ENCODE measurements at places on chromosomes 7 and 10.

DNA sequence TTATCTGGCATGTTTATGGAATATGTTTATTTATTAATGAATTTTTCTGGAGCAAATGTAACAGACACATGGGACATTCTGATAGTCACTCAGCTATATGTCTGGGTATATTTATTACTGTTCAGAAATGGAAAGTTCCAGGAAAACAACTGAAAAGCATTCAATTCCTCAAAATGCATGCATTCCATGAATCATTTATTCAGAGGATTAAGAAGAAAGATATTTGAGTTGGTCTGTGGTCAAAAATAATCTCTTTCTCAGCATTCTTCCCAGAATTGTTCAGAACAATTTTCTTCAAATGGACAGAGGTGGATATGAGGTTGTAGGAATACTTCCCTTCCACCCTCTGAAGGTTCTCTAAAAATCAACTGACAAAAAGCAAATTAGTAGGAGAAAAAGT, 97.6 kb upstream of the ITGB1 start:
- DNase-seq = no peak

GRCh38 chr7:26090927-26091519, 61.0 kb upstream of the NFE2L3 start:
- DNase-seq = peak; percentile 42

- no peak for DNase-seq
Measured at GRCh38 chr10:109106604-109107003, 816.7 kb downstream of the XPNPEP1 start.

DNA sequence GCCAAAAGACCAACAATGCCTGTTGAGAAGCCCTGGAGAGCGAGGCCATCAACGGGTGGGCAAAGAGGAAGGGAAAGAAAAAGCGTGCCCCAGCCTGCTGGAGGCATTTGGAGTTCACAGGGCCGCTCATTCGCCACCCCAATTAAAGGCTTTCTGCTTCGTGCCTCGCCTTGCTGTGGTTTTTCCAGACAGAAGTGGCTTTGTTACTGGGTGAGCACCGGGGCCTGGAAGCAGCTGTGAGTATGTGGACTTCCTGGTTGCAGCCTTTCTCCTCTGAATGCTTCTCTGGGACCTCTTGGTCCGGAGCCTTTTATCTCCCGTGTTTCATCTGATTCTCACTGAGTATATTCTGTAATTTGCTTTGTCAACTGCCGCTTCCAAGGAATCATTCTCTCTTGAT, 118.1 kb upstream of the EGR2 start:
- DNase-seq = no peak

GRCh38 chr7:16891338-16891737, 9.6 kb upstream of the AGR3 start:
- no peak for DNase-seq

DNA sequence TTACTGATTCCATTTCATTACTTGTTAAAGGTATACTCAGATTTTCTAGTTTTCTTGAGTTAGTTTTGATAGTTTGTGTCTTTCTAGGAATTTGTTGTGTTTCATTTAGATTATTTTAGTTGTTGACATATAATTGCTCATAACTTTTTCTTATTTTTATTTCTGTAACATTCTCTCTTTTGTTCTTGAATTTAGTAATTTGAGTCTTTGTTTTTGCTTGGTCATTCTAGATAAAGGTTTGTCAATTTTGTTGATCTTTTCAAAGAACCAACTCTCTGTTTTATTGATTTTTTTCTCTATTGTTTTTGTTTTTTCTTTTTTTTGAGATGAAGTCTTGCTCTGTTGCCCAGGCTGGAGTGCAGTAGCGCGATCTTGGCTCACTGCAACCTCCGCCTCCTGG, 7.2 kb downstream of the EXOC6 start:
- no peak for DNase-seq

DNA sequence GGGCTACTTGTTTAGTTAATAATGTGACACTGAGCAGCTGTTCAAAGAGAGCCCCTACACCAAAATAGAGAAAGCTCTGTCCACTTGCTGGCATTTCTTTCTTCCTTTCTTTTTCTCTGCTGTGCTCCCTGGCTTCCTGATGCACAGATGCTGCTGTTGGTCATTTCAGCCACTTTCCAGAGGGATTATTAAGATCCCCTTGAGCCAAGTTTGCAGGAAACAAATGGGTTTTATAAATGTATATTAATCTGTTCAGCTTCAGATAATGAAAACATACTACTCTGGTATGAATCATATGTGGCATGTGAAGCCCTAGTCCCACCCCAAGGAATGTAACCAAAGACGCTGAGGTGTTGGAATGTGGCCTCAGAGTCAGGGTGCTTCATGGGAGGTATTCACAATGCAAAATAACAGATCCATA, 638.2 kb upstream of the FZD8 start:
- DNase-seq = no peak

DNA sequence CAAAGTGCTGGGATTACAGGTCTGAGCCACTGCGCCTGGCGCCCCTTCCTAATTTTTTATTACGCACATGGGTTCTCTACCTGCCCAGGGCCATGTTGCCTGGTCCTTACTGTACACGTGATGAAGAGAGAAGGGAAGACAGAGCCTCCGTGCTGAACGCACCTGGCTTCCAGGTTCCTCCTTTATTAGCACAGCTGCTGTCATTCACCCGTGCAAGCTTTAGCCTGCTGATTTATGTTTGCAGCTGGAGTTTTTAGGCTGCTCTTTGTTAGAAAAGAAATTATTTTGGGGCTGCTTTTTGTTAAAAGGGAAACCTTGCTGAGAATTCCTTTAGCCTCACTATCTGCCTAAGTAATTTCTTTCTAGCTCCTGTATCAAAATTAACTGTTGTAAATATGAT, 417.0 kb downstream of the CALN1 start:
- DNase-seq = no peak

DNA sequence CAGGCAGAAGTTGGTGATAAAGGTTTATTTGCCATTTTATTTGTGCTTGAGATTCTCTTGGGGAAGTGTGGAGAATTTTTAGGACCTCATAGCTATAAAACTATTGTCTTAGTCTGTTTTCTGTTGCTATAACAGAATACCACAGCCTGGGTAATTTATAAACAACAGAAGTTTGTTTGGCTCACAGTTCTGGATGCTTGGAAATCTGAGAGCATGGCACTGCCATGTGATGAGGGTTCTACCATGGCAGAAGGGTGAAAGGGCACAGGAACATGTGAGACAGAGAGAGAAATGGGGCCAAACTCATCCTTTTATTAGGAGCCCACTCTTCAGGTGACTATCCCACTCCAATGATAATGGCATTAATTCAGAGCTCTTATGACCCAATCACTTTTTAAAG, 12.3 kb downstream of the SUN3 start:
- no peak for DNase-seq

- no peak for DNase-seq
Measured at GRCh38 chr7:129841465-129841864, 111.3 kb downstream of the UBE2H start.

DNA sequence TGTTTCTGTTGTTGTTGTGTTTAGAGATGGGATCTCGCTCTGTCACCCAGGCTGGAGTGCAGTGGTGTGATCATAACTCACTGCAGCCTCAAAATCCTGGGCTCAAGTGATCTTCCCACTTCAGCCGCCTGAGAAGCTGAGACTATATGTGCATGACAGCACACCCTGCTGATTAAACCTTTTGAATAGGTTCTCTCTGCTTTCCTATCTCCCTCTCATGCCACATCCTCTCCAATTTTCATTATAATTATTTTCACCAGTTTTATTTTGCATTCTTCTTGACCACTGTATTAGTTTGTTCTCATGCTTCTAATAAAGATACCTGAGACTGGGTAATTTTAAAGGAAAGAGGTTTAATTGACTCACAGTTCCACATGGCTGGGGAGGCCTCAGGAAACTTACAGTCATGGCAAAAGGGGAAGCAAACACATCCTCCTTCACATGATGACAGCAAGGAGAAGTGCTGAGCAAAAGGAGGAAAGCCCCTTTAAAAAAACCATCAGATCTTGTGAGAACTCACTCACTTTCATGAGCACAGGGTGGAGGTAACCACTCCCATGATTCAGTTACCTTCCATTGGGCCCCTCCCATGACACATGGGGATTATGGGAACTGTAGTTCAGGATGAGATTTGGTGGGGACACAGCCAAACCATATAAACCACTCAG, 12.9 kb downstream of the AGK start:
- no peak for DNase-seq

GRCh38 chr10:11325817-11326216, 285.6 kb downstream of the USP6NL start:
- DNase-seq = no peak

GRCh38 chr7:116528008-116528789, 3.4 kb downstream of the CAV1 start:
- no peak for DNase-seq

- no peak for DNase-seq
Measured at GRCh38 chr10:110078317-110078716, 70.5 kb downstream of the ADD3 start.

DNA sequence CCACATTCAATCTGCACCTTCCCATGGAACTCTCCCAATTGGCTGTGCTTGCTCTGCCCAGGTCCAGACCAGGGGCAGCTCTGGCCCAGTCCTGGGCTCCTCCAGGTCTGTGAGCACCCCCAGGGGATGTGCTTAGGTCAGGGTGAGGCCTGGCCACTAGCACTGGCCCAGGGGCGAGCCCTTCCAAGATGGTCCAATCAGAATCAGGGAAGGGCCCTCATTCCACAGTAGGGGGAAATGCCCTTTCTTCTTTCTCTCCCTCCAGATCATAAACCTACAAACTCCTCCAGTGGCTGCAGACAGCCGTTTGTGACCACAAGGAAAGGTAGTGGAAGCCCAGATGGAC, 157.0 kb downstream of the PRKAG2 start:
- no peak for DNase-seq

GRCh38 chr7:41928166-41928565, 225.3 kb upstream of the INHBA start:
- DNase-seq = no peak

DNA sequence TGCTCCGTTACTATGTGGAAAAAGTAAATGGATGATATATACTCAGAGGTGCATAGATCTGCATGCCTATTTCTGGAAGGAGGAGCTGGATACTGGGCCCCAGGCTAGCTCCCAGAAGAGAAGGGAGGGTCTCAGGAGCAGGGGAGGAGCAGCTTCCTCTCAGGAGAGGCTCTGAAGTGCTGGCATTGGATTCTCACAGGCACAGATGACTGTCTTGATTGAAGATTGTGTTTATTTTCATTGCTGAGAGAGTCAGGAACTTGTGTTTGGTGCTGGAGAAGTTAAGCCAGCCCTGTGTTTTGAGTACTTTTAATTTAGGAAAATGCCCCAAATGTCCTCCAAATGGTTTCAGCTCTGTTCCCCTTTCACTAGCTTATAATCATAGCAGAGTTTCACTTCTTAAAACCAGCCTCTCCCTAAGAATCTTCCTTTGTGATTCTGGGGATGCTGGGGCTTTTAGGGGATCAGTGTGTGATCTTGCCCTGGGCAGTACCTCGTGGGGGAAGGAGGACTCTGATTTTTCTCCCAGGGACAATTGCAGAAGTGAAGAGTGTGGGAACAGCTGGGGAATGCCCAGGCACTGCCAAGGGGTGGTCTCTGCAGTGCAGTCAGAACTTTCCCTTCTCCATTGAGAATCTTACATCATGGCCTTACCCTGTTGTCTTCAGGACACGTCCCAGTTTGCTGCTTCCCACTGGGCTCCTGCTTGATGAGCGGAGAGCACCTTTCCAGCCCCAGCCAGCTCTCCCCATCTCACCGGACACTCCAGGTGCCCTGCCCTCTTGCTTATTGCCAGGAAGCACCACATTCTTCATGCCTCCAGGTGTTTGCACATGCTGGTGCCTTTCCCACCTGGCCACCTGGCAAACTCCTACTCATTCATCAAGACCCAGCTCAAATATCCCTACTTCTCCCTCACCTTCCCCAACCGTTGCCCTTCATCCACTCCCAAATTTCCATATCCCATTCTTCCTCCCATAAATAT, 102.8 kb downstream of the ARHGAP22 start:
- no peak for DNase-seq

- DNase-seq = no peak
Measured at GRCh38 chr7:93092757-93093370, 24.9 kb downstream of the SAMD9 start.

- DNase-seq = no peak
Measured at GRCh38 chr10:111209692-111210091, 132.9 kb downstream of the ADRA2A start.

DNA sequence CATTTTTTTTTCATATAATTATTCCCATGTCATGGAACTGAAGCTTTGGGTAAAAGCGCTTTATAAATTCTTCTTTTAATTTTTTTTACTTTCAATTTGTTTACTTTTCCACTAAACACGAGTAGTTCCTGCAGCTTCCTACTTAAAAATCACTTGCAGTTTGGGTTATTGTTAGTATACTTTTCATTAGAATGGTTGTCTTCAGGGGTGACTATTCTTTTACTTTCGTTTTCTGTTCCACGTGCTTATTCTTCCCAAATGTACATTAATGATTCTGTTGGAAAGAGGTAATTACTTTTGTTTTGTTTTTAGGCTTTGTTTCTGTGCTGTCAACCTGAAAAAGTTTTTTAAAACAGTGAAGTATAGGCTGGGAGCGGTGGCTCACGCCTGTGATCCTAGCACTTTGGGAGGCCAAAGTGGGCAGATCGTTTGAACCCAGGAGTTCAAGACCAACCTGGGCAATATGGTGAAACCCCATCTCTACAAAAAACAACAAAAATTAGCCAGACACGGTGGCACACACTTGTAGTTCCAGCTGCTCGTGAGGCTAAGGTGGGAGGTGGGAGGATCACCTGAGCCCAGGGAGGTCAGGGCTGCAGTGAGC, 5.2 kb upstream of the CFAP69 start:
- no peak for DNase-seq

DNA sequence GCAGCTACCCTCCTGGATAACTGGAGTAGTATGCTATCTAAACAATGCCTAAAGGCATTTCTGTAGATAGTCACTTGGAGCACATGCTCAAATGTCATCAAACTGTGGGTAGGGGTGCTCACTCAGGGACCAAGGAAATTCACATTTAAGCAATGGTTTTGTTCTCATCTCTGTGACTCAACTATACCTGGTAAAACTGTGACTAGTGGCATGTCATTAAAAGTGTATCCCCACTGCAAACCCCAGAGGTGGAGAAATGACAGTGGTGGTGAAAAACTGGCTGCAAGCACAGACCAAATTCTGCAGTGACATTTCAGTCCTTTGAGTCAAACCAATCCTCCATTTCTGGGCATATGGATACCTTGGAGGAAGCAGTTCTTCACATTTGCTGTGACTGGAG, 134.2 kb upstream of the EFCAB10 start:
- no peak for DNase-seq

DNA sequence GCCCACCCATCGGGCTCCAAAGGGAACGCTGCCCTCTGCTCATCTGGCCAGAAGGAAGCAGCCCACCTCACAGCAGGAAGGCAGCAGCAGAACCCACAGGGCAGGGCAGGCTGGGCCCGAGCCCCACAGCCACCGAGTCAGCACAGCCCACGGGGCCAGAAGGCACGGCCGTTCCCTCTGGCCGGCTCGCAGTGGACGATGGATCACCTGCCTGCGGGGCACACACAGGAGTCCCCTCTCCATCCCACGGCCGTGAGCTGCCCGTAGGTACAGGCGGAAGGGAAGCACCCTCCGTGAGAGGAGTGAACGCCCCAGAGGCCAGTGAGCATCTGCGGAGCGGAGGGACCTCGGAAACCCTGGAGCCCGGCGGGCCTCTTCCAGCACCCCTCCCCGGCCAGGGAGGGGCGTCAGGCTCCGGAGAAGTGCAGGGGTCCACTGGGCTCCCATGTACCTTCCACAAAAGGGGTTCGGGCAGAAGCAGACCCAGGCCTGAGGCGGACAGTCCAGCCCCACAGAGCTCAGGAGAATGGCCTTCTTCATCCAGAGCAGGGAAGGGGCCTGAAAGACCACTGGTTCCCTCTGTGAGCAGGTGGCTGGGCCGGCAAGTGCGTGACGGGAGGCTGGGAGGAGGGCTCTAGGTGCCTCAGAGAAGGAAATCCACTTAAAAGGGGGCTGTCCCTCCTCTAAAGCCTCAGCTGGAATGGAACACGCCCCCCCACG, 11.7 kb downstream of the NUDT1 start:
- no peak for DNase-seq
